ENCODE measurements at places on chromosomes 4 and X.
A peak's percentile ranks its signal among the peaks of the same experiment; 100 is the strongest.

GRCh38 chrX:152989292-152989658, 4.6 kb downstream of the PNMA5 start:
- no peak for DNase-seq

GRCh38 chr4:173934201-173934600, 349.3 kb downstream of the FBXO8 start:
- DNase-seq, result no peak

- no peak for DNase-seq
Measured at GRCh38 chrX:154098551-154098950, 1.0 kb upstream of the MECP2 start.

- DNase-seq, result no peak
Measured at GRCh38 chr4:85734424-85734831, 259.5 kb downstream of the ARHGAP24 start.

GRCh38 chr4:74197080-74197479, 39.2 kb downstream of the MTHFD2L start:
- no peak for DNase-seq

DNA sequence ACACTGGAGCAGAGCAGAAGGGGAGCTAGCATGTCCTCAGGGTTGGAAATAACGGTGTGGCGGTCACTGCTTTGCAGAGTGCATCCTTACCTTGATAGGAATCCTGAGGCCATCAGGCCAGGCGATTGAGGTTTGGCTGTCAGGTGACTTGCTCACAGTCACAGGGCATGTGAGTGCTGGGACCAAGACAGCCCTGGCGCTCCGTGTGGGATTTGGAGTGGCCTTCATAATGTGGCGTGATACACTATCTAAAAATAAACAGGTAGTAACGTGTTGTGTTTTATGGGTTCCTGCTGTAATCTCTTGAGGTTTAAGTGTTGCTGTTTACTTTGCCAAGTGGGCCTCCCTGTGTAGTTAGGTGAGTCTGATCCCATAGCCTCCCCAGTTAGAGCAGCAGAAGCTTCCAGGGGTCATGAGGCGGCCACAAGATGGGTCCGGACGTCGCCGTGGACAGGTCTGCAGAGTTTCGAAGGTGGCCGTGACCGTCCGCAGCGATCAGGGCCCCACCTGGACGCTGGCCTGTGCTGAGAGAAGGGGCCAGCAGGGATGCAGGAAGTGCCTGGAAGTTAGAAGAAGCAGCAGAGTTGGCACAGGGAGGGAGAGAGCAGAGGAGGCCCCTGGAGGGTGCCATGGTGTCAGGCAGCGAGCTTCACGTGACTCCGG, 27.7 kb downstream of the RGS12 start:
- no peak for DNase-seq

GRCh38 chr4:118206627-118207026, 146.2 kb downstream of the PRSS12 start:
- DNase-seq, result no peak

- no peak for DNase-seq
Measured at GRCh38 chrX:14779580-14779979, 93.3 kb downstream of the FANCB start.

DNA sequence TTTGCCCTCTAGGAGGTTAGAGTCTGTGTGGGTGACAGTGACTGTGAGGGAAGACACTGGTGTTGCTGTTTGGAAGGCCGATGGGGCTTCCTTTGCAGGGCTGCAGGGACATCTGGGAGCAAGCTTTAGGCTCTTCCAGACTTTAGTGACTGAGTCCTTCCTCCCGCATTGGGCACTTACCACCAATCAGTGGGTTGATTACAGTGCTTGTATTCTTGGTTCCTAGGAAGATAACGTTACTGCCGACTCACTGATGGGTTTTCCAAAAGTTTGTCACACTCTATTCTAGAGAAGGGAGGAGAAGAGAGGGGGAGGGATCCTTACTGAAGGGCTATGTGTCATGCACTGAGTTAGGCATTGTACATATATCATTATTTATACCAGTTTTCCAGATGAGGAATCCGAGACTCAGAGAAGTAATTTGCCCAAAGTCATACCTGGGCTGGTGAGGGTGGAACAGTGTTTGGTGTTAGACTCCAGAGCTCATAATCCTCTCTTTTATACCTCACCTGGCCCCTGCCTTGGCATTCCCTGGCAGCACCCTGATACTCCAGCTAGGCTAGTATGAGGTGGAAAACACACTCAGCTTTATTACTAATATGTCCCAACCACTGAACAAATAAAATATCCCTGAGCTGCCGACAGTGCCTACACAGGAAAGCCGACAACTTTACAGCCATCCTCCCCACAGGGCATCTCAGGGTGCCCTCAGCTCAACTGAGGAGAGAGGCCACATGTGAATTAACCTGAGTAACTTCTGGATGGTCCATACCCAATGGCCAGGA, 3.8 kb downstream of the CHST7 start:
- no peak for DNase-seq

DNA sequence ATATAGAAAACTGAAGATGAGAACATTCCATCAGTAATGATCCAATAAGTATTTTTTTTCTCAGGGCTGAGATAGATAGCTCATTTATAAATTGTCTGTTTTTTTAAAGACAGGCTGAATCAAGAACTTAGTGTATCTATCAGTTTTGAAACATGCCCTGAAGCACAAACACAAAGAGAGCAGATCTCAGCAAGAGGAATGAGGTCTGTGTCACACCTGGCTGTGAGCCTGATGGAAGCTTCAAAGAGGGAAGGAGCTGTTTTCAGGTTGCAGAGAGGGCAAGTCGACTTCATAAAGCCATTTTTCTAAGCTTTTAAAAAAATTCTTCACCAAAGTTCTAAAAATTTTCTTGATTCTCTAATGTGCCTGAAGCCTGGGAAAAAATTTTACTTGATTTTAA, 434.9 kb downstream of the PDGFC start:
- DNase-seq, result no peak

GRCh38 chrX:150372280-150372679, 9.2 kb downstream of the MAMLD1 start:
- DNase-seq, result no peak

- DNase-seq, result no peak
Measured at GRCh38 chrX:134948333-134949241, 42.2 kb upstream of the SMIM10 start.

DNA sequence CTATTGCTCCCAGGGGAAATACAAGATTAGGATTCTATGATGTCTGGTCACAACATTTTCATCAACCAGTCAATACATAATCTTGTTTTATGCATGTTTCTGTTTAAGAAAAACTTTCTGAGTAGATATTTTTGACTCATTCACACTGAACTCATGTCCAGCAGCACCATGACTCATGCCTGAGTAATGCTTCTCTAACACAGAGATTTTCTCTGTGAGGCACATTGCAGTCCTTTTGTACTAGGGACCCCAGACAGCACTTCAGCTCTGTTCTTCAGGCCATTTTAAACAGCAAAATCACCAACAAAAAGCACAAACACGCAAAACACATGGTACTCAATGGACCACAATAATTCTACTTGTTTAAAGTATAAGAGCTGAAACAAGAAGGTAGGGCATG, 83.6 kb downstream of the MXRA5 start:
- DNase-seq, result no peak

DNA sequence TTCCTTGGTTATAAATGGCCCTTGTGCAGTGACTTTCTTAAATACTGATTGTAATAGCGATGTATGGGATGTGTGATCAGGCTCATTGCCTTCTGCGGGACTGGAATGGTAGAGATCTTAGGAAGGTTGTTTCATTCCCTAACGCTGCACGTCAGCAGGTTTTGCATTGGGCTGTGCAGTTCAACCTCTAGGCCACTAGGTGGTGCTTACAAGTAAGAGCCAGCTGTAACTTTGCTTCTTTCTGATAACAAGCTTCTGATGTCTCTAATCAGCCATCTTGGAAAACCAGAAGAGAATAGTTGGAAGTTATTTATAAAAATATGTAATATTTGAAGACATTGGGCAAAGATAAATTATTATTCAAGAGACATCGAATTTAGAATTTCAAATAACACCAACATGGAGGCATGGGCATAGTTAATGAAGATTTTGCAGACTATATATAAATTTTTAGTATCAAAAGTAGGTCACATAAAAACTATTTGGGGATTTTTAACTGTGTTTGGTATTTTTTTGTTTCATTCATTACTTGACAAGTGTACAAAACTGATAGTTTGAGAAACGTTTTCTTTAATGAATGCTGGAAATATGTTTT, 339.7 kb upstream of the PCDH7 start:
- DNase-seq, result no peak

DNA sequence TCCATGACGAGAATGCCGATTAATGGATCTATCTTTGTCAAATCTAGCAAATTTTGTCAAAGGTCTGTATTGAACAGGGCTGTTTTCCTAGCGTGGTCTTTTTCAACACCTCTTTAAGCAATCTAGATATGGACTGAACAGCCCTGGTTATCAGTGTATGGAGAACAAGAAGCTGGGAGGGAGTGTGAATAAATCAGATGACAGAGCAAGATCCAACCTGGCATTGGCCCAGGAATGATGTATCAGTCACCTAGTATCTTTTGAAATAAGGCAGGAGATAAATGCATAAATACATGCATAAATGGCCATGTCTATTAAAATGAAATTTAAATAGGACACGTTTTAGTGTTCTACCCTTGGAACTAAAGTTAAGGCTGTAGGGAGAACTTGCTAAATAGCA, 15.7 kb upstream of the AP1S2 start:
- no peak for DNase-seq

DNA sequence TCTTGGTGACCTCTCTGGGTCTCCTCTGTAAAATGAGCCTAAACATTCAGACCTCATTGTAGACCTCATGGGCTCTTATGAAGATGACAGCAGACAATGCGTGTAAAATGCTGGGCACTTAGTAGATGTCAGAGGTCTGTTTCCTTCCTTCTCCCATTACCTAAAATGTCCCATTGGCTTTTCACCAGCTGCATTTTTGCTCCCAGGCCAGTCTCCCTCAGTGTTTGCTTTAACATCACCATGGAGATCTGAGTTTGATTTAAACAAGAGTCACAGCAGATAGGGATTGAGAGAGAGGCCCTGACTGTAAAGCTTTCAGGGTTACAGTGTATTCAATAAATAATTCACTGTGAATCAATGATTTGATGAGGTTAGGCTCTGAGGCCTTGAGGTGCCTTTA, 24.3 kb downstream of the PSAPL1 start:
- no peak for DNase-seq

GRCh38 chrX:10423716-10424115, 196.7 kb downstream of the MID1 start:
- no peak for DNase-seq

GRCh38 chrX:1727531-1728027, 112.7 kb downstream of the ASMT start:
- no peak for DNase-seq

- DNase-seq, result no peak
Measured at GRCh38 chr4:51830156-51830720, 12.7 kb upstream of the DCUN1D4 start.

DNA sequence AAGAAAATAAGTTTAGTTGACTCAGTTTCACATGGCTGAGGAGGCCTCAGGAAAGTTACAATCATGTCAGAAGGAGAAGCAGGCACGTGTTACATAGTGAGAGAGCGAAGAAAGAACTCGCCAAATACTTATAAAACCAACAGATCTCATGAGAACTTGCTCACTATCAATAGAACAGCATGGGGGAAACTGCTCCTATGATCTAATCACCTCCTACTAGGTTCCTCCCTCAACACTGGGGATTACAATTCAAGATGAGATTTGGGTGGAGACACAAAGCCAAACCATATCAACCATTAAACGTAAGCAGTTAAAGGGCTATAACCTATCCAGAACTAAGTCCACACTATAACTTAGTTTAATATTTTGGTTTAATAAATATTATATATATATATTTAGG, 113.8 kb upstream of the ADGRL3 start:
- no peak for DNase-seq

- no peak for DNase-seq
Measured at GRCh38 chr4:184313702-184314659, 96.3 kb upstream of the ENPP6 start.

GRCh38 chrX:12878536-12878935, 11.7 kb downstream of the TLR7 start:
- no peak for DNase-seq

DNA sequence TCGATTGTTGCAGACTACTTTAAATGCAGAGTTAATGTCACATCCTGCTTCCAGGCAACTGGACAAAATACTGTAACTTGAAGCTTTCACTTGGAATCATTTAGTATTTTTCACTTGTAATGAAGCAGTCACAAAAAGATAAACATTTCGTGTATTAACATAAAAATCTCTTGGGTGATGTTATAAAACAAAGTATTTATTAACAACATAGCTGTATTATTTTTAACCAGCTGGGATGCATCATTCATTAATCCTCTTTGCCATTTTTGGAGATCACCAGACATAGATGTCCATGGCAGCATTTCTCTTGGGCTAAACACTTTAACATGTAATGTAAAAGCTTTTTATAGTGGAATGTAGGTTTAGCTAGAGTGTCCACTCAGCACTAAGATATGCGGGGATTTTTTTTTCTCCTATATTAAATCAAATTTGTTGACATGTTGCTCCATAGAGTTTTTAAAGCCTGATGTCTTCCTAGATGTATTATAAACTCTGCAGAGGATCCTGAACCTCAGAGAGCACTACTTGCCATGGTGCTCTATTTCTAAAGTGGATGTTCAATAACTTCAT, 193.7 kb upstream of the SPANXN4 start:
- DNase-seq, result no peak

GRCh38 chr4:76993787-76994641, 44.5 kb downstream of the SEPTIN11 start:
- peak; percentile 27 for DNase-seq

DNA sequence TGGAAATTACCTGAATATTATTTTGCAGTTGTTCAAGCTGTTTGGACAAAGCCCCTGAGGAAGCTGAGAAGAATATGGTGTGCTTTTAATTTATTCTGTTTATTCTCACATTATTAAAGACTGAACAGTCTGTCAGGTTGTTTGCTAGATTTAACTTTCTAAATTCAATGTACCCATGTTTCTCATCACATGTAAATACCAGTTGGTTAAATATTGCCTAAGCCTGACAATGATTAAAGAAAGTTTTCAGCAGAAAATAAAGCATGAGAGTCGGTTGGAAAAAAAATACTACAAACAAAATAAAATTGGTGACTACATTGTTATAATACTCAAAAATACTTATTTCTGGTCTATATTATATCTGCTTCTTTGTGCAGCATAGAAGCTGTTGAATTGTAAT, 1974.7 kb downstream of the ARAP2 start:
- DNase-seq, result no peak

DNA sequence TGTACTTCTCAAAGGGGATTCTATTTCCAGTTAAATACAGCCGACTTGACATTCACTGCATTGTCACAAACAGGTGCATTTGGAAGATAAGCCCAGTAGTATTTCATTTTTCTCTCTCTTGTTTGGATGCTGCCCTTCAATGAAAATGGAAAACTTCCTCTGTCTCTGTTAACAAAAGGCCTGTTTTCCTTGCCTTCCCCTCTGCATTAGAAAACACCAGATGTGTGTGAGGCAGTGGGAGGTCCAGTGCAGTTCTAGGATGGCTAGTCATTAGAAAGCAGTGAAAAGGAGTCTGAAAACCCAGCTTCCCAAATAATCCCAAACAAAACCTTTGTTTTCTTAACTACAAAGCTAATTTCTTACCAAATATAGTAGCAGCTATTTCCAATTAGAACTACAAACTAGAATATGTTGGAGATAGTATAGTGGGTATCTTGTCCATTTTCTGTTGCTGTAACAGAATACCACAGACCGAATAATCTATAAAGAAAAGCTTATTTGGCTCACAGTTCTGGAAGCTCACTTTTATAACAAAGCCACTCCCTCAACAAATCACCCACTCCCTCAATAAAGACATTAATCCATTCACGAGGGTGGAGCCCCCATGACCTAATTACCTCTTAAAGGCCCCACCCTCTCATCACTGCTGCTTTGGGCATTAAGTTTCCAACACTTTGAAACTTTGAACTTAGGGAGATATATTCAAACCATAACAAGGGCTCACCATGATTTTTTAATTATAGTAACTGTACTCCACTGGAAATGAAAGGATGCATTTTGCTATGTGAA, 452.1 kb upstream of the RPS6KA3 start:
- DNase-seq, result no peak

Data from activated CD4-positive, alpha-beta T cell treated with anti-CD3 and anti-CD28 coated beads, Interleukin-2, amount 50 U/mL, for 24 hours (primary cell).